ENCODE measurements at places on chromosomes 4 and X.

GRCh38 chr4:11263208-11263607 lies 165.5 kb downstream of the HS3ST1 start:
- DNase-seq = no peak

- DNase-seq = no peak
Observed at GRCh38 chr4:93617606-93618005, 210.9 kb upstream of the ATOH1 start.

DNA sequence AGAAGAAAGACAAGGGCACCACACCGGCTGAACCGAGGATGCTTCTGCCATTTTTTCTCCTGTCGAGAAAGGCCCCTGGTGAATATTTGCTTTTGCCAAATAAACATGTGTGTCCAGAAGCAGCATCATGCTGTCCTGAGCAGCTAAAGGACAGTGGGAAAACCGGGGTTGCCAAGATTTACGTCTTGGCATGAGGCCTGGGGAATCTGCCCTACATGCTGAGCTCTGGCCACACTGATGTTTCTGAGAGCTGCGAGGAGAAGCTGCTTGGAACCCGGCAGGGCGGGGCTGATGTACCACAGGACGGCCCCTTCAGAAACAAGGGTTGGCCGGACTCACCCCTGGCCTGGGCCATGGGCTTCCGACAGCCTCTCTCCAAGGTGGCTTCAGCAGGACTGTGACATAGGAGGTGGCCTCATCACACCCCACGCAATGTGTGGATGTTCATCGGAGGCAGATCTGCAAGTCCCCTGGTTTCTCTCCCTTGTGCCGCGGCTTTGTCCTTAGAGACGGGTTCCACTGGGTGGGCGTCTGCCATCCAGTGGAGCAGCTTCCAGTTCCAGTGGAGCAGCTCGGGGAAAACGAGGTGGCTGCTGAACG lies 42.2 kb upstream of the SORCS2 start:
- DNase-seq = peak; percentile 38

- no peak for DNase-seq
Observed at GRCh38 chr4:105267280-105267679, 120.6 kb downstream of the TET2 start.

GRCh38 chr4:4532371-4533154 lies 9.3 kb downstream of the STX18 start:
- DNase-seq = no peak

DNA sequence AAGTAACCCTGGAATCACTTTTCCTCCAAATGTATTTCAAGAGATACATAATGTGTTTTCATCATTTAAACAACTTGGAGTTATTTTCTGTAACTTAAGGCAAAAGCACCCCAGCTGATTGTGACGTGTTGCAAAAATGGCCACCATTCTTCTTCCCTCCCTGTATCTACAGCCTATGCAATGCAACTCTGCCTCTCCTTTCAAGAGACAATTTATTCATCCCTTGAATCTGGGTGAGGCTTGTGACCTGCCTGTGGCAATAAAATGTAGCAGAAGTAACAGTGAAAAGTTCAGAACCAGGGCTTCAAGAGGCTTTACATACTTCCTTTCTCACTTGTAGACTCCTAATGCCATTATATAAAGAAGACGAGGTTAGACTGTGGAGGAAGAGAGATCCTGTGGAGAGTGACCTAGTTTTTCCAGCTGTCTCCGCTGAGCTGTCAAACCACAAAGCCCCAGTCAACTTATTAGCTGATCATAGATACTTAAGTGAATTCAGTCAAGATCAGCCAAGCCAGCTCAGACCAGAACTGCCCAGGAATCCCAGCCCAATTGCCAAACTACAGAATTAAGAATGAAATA lies 81.0 kb upstream of the KLF3 start:
- no peak for DNase-seq

GRCh38 chr4:128823025-128823661 lies 13.6 kb downstream of the JADE1 start:
- DNase-seq = peak; percentile 98

DNA sequence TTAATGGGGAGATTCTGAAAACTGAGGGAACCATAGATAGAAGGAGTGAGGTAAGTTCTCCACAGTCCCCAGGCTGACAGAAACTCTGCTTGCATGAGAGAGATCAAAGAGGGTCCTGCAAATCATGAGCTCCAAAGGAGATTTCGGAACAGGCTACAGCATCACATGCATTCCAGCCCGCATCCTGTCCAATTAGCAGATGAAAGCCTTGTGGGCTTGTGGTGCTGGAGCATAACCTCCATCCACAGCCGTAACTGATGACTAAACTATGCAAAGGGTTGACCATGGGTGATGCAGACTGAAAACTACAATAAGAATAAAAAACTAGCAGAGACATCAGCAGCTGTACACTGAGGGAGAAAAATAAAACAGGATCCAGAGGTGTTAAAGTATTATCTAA lies 654.5 kb downstream of the TLL1 start:
- peak; percentile 61 for DNase-seq

DNA sequence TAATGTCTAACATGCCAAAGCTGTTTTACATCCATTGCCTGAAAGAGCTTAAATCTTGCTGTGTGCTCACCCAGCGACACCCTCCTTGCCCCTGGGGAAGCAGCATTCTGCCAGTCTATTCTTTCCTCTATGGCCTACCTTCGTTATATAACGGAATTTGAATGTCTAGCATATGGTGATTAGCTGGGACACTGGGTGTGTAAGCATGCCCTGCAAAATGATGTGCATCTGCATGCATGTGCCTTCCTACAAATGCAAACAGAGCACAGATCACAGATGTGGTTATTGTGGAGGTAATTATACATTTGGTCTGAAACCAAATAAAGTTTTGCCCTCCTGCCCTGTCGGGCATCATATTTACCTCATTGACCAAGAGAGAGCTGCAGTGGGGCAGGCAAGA lies 90.8 kb downstream of the NHS start:
- no peak for DNase-seq

DNA sequence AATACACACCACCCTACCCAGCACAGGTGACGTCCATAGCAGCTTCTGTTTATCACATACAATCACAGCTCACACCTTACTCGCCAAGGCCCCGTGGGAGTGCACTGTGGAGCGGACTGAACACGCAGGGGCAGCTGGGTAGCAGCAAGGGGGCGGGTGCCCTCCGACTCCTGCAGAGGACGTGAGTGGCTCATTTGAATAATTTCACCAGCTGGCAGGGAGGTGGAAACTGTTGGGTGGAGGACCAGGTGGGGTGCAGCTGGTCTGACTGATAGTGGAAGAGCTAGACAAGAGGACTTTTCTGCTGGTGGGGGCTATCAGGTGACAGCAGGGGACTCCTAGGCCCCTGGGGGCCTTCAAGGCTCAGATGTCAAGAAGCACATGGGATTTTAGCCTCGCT lies 16.3 kb downstream of the MAN2B2 start:
- no peak for DNase-seq

- DNase-seq = no peak
Observed at GRCh38 chr4:15242021-15242420, 185.8 kb upstream of the C1QTNF7 start.

GRCh38 chr4:136442447-136442846 lies 1089.8 kb downstream of the PCDH18 start:
- DNase-seq = no peak

DNA sequence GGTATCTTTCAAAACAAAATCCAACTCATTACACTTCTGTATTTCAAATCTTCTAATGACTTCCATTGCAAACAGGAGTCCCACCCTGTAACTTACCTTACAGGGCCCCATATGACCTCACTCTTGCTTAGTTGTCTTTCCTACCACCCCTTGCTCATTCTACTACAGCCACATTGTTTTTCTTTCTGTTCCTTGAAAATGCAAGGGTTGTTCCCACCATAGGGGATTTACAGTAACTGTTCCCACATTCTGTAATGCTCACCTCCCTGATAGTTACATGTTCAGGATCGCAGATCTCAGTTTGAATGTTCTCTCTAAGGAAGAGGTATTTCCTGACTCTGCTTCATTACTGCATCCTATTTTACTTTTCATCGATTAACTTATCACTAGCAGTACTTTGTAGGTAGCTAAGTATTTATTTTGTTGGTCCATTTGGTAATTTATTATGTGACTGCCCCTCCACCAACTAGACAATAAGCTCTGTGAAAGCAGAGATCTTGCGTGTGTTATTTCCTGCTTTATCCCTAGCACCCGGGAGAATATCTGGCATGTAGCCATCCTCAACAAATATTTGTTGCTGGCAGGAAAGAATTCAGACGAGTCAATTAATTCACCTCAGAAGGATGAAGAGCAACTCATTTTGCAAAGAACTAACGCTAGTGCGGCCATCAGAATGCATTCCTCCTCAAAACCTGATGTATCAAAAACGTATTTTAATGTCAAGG lies 21.4 kb downstream of the MAOB start:
- DNase-seq = peak; percentile 3

- peak; percentile 78 for DNase-seq
Observed at GRCh38 chr4:86816501-86817273, 32.5 kb downstream of the SLC10A6 start.

GRCh38 chr4:45472490-45472889 lies 651.4 kb downstream of the GABRG1 start:
- DNase-seq = no peak

- no peak for DNase-seq
Observed at GRCh38 chrX:149073479-149073878, 431.6 kb downstream of the IDS start.

- DNase-seq = no peak
Observed at GRCh38 chr4:124863040-124863545, 150.6 kb upstream of the ANKRD50 start.

- DNase-seq = no peak
Observed at GRCh38 chr4:140092094-140092851, 61.7 kb downstream of the MAML3 start.

DNA sequence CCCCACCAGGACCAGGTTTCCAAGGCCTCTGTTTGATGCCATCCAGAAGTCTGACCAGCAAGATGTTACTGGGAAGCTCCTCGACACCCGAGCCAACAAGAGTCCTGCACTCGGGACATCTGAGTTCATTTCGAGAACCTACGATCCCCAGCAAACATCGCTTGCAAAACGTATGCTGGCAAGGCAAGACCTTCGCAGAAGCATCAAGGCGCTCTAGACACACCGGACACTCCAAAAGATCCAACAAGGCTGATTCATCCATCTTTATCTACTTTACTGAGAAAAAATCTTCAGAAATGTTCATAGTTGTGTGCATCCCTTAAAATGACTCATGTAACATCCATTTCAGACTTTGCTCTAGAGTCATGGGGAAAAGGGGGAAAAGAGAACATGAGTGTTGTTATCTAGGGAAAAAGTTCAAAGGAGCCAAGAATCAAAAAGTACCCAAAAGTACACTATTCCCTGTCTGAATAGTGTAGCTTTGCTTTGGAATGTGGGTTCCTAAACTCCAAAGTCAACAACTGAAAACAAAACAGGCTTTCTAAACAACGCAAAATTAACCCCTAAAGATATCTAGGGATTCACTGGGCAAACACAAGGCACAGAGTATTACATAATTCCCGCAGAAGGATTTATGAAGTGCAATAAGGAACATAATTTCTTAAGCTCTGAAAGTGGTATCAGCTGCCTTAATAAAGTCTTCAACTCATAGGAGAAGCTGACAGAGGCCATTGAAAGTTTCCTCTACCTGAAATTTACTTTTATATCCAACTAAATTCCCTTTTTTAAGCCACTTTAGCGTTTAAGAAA lies 1.6 kb downstream of the SH3RF1 start:
- peak; percentile 96 for DNase-seq

DNA sequence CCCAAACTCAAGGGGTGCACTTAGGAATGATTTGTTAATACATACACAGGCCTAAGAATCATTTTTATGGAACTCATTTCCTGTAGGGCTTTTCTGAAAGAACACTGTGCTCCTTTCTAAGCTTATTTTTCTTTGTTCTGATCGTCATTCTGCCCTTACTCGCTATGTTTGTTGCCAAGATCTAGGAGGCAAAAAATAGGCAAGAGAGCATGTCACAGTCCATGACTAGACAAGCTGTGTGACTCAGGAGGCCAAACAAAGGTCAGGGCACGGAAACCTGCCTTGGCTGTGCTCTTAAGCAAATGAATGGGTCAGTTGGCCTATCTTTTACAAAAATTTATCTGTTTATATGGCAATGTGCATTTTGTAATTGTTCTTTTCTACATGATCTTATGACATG lies 42.5 kb upstream of the C1GALT1C1 start:
- peak; percentile 90 for DNase-seq

DNA sequence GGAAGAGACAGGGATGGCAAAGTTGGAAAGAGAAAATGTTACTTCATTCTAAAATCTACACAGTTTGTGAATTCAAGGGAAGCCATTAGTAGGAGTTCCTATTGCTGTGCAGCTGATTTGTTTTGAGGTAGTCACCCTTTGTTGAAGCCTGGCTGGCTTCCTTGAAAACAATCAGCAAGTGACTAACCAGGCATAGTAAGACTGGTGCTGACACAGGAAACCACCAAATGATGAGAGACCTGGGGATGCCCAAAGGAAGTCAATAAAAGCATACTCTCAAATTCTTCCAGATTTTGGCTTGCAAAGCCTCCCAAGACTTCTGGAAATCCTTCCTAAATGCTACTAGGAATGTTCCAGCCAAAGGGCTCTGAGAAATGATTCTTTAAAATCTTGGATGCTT lies 23.9 kb upstream of the PRDM8 start:
- peak; percentile 77 for DNase-seq

- no peak for DNase-seq
Observed at GRCh38 chr4:70511365-70511764, 7.0 kb upstream of the AMTN start.

DNA sequence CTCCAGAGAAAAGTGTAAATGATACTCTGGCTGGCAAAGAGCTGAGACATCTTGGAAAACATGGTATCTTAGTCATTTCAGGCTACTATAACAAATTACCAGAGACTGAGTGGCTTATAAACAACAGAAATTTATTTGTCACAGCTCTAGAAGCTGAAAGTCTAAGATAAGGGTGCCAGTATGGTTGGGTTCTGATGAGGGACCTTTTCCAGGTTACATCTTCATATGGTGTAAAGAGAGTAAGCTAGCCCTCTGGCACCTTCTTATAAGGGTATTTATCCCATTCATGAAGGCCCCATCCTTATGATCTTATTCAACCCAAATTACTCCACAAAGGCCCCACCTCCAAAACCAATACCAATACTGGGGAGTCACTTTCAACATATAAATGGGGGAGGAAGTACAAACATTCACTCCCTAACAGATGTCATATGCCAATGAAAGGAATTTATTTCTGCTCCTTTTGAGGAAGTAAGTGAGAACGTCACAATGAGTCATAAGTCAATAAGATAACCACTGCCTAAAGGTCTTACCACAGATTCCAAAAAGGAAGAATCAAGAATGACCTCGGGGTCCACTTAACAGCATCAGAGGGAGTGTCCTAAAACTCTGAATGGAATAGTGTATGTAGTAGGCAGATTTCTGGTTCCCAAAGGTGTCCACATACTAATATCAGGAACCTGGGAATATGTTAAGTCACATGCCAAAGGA lies 246.6 kb downstream of the OPHN1 start:
- peak; percentile 59 for DNase-seq

- DNase-seq = no peak
Observed at GRCh38 chrX:110157444-110157843, 154.5 kb downstream of the TMEM164 start.

DNA sequence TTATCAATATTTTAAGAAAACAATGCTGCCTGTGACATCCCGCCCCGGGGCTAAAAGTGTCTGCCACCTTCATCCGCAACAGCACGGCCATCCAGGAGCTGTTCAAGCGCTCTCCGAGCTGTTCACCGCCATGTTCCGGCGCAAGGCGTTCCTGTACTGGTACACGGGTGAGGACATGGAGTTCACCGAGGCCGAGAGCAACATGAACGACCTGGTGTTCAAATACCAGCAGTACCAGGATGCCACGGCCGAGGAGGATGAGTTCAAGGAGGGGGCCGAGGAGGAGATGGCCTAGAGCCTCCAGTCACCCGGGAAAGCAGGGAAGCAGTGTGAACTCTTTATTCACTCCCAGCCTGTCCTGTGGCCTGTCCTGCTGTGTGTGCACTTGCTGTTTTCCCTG lies 12.1 kb upstream of the KLHL13 start:
- DNase-seq = no peak
